ENCODE measurements at places on chromosomes 2 and 18.
A peak's percentile ranks its signal among the peaks of the same experiment; 100 is the strongest.

DNA sequence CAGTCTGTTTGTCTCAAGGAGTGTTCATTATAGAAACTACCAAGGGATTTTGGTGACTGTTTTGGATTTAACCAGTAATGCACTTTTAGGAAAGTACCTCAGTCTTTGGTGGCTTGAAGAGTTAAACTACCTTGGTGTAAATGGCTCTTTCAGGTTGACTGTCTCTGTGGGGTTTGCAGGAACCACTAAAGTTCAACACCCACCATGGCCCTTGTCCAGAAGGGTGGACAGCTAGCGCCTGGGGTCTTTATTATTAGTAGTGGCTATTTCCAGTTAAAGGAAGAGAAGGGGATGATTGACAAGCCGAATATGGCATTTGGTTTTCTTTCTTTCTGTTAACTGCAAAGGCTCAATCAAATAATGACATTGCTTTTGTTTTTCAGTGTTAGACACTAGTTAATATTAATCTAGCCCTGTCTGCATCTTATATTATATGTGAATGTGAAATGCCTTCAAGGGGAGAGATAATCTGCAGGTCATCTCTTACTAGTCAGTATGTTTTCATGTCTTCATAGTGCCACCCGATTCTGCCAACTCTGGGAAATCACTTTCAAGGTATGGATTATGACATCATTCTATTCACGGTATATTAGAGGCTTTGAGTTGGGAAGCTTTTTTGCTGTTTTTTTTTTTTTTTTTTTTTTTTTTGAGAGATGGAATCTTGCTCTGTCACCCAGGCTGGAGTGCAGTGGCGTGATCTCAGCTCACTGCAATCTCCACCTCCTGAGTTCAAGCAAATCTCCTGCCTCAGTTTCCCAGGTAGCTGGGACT, 56.4 kb downstream of the MAP4K4 start:
- no peak for DNase-seq

GRCh38 chr2:120847700-120848321, 112.1 kb downstream of the GLI2 start:
- no peak for DNase-seq

- no peak for DNase-seq
Observed at GRCh38 chr18:44685296-44685695, 4.6 kb downstream of the SETBP1 start.

DNA sequence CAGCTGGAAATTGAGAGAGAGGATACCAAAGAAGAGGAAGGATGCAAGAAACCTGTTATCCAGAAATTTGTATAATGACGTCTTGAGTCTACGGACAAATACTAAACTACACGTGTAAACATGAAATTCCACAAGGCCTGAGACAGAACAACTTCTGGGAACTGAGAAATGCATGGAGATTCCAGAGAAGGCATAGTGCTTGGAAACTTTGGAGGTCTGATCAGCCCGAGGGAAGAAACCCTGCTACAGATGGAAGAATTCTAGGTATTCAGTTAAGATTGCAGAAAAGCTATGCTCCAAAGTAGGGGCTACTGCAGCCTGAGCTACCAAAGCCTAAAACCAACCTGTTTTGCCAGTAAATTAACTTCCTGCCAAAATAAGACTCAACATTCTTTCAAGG, 120.4 kb downstream of the PDCL3 start:
- DNase-seq = no peak

GRCh38 chr2:146879882-146880281, 964.9 kb upstream of the ACVR2A start:
- DNase-seq = no peak

GRCh38 chr2:85911814-85912692, 23.3 kb upstream of the ST3GAL5 start:
- no peak for DNase-seq

DNA sequence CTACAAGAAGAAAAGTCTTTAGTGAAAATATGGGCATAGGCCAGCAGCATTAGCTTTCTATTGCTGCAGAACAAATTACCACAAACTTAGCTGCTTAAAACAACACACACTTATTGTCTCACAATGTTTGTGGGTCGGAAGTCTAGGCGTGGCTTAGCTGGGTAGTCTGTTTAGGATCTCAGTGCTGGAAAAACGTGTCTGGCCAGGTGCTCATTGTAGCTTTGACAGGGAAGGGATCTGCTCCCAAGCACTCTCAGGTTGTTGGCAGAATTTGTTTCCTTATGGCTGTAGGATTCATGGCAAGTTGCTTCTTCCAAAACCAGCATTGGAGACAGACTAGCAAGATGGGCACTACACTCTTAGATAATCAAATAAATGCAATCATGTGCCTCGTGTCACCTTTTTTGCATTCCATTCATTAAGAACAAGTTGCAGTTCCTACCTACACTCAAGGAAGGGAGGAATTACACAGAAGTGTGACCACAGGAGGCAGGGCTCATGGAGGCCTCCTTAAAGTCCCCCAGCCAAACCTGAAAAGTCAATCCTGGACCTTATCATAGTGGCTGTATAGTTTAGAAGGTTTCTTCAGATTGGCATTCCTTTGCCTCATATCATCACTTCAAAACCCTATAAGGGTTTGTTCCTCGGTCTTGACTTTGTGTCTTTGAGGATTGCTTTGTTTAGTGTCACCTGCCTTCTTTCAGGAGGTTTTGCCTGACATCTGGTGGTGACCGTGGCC, 17.3 kb downstream of the MRPL30 start:
- no peak for DNase-seq

DNA sequence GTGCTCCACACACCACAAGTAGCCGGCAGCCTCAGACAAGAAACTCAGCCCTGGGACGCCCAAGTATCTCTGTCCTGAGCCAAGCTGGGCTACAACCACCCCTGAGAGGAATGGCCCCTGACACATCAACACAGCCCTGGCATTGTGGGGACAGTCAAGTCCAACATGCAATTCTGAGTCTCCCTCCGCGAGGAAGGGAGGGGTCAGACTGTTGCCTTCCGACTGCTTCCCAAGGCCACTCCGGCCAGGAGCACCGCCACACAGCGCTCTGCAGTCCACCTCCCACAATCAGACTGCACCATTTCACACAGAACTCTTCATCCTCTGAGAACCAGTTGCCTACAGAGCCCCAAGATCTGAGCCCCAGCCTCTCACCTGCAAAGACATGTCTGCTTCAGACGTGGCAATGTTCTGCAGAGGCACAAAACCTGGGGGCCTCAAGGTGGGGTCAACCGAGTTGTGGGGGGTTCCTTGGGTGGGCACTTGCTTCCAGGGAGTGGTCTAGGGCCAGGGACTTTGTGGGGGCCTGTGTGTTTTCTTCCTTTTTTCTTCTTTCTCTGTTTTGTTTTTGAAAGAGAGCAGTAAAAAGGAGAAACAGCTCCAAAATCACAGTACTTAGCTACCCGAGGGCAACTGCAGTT, 76.7 kb upstream of the SALL3 start:
- no peak for DNase-seq

- no peak for DNase-seq
Observed at GRCh38 chr2:32558492-32558891, 69.4 kb upstream of the TTC27 start.

DNA sequence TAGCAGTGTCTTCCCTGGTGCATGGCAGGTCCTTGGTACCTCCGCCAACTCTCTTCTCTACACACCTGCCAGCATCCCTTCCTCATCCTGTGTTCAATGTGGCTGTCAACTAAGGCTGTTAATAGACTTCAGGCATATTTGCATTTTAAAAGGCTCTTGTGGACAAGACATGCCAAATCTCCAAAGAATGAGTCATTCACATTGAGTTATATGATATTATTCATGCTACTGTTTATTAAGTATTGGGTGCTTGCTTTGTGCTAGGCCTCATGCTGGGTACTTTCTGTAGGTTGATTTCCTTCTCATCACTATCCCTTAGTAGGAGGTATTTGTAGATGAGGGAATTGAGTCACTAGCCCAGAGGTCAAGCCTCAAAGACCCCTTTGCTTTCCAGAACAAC, 5.2 kb downstream of the MYO1B start:
- no peak for DNase-seq

- no peak for DNase-seq
Observed at GRCh38 chr2:197888321-197888720, 83.9 kb downstream of the PLCL1 start.

DNA sequence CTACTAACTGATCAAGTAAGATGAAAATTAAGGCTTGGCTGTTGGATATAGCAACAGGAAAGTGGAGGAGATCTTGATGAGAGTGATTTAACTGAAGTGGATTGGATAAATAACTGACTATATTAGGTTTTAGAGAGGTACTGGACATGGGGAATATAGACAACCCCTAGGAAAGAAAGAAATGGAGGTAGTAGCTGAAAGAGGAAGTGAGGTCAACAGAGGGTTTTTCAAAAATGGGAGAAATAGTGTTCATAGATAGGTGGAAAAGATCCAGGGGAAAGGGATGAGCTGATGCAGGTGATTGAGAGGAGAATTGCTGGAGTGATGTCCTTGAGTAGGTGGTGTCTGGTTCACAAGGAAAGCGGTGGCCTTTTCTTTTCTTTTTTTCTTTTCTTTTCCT, 69.9 kb upstream of the PSME4 start:
- no peak for DNase-seq

DNA sequence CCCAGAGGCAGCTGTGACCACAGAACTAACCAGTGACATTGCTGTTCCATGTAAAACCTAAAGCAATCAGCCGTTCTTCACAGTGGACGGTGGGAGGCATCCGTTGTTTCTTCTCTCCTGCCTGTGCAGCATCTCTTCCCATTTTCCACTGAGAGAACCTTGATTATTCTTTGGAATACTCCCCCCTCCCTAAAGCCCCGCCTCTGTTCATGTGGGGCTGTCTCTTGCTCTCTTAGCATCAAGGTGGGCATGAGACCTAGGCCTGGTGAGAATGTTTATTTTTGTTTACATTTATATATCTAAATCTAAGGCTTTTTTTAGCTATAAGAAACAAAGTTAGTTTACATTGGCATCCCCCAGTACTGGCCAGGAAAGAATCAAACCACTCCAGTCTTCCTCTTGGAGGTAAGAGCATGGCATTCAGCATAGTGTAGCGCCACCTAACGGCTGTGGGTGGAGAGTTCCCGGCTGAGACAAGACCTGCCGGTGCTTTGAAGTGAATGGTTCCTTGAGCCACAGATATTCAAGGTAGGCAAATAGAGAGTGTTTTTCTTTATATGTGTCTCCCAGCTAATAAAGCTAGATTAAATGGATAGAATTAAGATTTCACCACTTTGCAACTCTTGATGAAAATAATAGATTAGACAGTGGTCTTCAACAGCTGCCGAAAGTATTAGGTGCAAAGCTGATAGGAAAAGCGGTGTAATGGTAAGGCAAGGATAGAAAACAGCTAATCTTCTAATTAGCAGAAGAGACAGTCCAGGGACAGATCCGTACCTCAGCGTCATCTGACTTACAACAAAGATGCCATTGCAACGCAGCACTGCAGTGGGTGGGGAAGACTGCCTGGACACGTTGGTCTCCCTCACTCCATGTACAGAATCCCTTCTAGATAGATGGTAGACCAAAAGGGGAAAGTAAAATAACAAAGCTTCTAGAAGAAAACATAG, 219.6 kb upstream of the RAB12 start:
- DNase-seq = peak; percentile 48

DNA sequence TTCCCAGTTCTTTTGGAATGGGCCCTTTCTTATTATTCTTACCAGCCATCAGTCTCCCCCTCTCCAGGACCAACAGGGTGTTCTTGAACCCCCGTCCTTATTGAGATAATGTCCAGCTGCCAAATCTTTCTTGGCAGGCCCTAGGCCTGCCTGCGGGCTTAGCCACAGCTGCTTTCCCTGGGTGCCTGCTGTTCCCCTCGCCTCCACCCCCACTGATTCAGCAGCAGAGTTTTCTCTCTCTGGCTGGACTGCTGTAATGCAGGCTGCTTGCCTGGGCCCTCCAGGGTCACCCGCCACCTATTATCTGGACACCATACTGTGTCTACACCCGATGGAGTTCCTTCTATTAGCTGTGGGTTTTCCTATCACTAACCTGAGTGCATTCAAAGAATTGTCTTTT, 395.4 kb upstream of the ATP5MC3 start:
- DNase-seq = no peak

GRCh38 chr18:40832362-40832761, 1122.7 kb upstream of the PIK3C3 start:
- no peak for DNase-seq

DNA sequence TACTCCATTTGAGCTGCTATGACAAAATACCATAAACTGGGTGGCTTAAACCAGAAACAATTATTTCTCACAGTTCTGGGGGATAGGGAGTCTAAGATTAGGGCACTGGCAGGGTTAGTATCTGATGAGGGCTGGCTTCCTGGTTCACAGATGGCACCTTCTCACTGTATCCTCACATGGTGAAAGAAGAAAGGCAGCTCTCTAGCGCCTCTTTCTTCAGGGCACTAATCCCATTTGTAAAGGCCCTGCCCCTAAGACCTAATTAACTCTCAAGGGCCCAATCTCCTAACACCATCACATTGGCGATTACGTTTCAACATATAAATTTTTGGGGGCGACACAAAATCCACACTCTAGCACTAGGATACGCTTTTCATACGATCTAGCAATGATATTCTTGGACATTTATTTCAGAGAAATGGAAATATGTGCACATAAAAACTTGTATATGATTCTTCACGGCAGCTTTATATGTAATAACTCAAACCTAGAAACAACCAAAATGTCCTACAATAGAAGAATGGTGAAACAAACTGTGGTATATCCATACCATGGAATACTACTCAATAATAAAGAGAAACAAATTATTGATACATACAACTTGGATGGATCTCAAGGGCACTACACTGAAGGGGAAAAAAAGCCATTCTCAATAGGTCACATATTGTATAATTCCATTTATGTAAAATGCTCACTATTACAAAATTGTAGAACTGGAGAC, 111.0 kb downstream of the BCL2L11 start:
- DNase-seq = no peak

- DNase-seq = no peak
Observed at GRCh38 chr18:10124071-10124470, 210.3 kb downstream of the VAPA start.

DNA sequence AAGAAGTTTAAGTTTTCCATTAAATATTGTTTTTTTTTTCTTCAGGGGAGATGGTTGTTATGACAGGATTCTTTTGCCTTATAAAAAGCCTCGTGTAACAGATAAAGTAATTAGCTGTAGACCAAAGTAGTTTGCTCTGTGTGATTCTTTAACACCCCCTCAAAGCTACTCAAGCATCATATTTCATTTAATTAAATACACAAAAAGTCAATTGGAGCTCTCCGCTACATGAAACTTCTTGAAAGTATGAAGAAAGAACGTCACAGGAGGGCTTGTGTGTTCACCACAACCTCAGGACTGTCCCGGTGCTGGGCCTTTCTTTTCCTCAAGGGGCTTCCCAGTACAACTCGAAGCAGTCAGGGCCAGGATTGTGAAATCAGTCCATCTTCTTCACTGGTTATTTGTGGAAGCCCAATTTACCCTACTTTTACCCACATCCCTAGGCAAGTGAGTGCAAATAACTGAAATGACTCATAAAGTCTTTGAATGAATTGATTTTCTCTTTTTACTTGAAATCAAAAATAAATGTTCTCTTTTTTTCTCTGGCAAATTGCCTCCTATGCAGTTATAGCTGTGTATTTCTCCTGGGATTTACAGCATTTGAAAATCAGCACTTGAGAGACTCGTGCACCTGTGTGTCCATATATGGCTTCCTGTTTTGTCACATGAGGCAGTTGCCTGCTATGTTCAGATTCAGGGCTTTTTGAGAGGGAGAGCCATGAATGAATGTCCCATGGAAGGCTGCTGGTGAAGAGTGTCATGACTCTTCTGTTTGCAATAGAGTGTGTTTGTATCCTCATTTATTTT, 48.6 kb downstream of the LINC00305 start:
- no peak for DNase-seq

- no peak for DNase-seq
Observed at GRCh38 chr18:47975701-47976100, 45.2 kb upstream of the SMAD2 start.
